ENCODE measurements at places on chromosomes 5 and 9.

- DNase-seq = no peak
Observed at GRCh38 chr5:106986006-106986405, 684.7 kb downstream of the EFNA5 start.

GRCh38 chr5:151688436-151688835, 1.7 kb upstream of the SPARC start:
- no peak for DNase-seq

- no peak for DNase-seq
Observed at GRCh38 chr5:128273736-128274135, 190.2 kb downstream of the SLC12A2 start.

- DNase-seq = no peak
Observed at GRCh38 chr5:97752871-97753270, 569.8 kb upstream of the RIOK2 start.

DNA sequence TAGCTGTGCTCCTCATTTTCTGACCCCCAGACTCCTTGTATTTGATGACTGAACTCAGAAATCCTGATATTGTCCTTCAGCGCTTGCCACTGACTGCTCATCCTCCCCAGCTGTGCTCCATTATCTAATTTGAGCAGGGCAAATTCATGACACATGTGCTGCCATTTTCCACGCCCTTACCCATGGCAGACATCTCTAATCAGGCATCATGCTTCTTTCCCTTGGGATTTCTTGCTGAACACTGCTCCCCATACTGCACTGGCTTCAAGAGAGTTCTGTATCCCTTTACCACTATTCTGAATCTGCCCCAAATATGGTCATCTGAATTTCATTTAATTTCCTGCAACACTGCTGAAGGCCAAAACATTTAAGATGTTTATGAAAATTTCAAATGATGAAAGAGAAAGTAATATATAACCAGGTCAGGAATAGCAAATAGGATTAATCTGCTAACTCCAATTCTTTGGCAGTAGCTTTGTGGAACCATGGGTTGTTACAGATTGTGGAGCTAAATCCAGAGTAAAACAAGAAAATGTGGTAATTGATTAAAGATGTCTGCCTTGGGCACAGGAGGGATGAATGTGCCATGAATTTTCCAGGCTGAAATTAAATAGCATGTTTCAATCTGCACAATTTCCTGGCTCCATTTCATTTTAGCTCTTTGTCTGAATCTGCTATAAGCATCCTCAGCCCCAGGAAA, 93.6 kb downstream of the CYFIP2 start:
- no peak for DNase-seq

DNA sequence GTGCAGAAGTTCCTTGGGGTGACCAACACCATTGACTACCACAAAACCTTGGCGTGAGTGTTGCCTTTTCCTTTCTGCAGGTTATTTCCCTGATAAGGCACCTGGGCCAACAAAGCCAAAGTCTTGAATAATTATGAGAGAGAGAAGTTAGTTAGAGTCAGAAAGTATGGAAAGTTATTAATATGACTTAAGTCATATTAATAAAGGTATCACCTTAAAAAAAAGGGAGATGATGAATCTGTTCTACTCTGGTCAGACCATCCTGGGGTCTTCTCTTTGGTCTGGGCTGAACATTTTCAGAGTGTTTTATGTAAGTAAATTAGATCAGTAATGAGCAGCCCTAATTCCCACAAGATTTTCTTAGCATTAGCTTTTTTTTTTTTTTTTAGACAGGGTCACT, 41.8 kb downstream of the NDST1 start:
- no peak for DNase-seq

DNA sequence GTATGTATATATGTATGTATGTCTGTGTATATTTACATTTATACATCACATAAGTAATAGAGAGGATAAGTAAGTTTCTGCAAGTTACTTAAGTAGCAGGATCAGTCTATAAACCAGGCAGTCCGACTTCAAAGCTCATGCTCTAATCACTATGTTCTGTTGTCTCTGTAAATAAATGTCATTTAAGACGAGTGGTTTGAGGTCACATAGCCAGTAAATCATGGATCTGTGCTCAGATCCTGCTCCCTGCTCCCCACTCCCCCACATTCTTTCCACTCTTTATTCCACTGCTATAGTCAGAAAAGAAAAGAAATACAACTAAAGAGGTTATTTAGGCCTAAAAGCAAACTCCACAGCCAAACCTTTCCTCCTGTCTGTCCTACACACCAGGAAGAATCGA, 90.4 kb downstream of the SERINC5 start:
- DNase-seq = no peak

DNA sequence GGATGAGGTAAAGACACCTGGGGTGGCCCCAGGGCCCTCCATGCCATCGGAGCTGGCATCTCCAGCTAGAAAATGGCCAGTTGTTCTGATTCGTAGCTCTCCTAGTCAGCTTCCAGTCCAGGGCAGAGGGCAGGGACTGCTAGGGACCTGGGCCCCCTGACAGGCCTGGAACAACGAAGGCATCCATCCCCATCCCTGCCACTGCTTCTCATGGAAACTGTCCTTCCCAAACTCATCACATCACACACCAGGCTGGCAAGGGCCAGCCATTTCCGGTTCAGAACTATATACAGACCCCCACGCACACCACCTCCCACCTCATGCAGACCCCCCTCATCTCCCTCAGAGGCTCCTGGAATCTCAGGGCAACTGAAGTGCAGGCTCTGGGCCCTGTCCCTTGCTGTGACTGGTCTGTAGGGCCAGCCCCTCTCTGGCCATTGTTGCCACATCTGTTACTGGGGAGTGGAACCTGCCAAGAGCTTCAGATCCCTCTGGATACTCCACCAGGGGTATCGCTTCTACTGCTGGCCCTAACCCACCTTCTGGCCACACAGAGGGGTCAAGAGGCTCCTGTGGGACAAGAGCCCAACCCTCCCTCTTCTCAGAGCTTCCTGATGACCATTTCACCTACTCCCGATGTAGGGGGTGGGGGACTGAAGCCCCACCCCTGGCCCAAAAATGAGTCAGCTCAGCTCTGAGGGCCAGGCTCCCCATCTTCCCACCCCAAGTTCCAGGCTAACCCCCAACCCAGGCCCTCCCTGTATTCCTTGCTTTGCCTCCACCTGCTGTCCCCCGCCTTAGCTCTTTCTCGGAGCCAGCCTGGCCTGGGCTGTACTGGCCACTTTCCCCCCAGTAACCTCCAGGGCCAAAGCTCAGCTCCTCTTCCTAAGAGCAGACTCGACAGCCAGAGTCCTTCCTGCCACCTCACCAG, 1.2 kb upstream of the MZB1 start:
- DNase-seq = no peak

GRCh38 chr5:33855396-33855795, 36.4 kb downstream of the ADAMTS12 start:
- DNase-seq = no peak

DNA sequence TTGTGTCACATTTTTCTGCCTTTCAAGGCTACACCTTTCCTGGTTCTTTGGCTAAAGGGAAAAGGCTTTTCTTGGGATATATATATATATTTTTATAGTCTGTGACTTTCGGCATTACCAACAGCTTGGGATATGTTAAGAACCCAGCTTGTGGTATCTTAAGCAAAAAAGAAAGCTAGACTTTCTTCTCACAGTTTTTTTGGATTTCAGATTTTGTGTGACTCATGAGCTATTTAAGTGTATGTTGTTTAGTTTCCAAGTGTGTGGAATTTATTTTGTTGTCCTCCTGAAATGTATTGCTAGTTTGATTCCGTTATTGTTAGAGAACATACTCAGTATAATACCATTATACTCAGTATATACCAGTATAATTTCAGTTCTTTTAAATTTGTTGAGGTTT, 64.8 kb downstream of the ERCC6L2 start:
- no peak for DNase-seq
